ENCODE measurements at places on chromosomes 7 and 10.

DNA sequence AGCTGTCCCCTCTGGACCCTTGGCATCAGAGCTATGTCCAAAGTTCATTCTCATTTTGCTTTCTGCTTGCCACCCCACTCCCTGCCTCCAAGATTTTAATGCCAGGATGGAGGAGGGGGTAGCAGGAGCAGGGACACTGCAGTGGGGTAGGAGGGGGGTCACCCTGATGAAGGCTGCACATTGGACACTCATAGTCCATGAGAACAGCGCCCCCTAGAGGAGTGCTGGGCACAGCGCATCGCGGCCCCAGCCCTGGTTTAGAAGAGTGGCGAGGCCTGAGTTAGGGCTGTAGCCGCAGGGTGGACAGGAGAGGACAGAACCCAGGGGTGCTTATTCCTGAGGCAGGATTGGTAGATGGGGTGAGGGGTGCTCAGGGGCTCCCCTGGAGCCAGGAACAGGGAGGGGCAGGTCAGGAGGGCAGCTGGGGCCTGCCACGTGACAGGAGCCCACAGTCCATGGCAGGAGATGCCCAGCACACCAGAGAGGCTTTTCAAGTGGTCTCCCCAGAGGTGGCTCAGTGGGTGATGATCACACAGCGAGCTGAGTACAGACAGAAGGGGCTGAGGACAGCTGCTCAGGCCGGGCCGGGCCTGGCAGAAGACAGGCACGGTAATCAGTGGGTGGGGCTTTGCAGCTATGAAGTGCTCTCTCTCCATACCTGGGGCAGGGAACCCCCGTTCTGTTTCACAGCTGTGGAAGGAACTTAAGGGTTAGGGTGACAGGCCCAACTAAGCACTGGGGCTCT is 71.4 kb downstream of the NEURL1 start:
- no peak for DNase-seq

GRCh38 chr7:66333443-66333842 is 128.3 kb downstream of the TPST1 start:
- no peak for DNase-seq

DNA sequence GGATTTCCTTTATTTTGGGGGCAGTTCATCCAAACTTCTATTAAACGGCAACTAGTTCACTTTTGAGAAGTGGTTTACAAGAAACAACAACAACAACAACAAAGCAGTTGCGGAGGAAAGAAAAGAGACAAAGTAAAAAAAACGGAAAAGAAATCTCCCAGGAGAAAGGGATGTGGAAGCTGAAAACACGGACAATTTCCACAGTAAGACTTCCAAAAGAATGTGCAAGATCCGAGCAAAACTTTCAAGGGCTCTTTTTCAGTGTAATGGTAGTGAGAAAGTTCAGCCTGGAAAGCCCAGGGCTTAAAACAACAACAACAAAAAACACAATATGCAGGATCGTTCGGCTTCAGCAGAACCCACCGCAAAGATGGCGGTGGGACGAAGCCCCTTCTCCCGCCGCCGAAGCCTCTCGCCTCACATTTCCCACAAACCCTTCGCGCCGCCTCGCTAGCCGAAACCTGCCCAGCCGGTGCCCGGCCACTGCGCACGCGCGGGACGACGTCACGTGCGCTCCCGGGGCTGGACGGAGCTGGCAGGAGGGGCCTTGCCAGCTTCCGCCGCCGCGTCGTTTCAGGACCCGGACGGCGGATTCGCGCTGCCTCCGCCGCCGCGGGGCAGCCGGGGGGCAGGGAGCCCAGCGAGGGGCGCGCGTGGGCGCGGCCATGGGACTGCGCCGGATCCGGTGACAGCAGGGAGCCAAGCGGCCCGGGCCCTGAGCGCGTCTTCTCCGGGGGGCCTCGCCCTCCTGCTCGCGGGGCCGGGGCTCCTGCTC is at the start of gene TNKS2:
TNKS2 (plus strand) TSS at position 553 of the 775 bp plus-strand sequence. CDS start 265 bp downstream, outside the sequence.
- DNase-seq, result peak; percentile 95

DNA sequence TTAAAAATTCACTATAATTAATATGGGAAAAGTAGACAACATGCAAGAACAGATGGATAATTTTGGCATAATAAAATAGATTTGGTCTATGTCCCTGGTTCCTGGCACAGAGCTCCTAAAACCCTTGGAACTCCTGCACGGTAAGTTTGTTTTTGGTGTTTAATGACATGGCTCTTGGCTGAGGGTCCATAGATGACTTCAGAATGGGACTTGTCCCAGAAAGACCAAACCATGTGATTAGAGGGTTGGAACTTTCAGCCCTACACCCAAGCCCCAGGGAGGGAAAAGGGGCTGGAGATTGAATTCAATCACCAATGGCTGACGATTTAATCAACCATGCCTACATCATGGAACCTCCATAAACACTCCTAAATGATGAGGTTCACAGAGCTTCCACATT is 12.6 kb upstream of the GSDME start:
- DNase-seq, result no peak

GRCh38 chr10:44925224-44925623 is 14.1 kb downstream of the TMEM72 start:
- no peak for DNase-seq

DNA sequence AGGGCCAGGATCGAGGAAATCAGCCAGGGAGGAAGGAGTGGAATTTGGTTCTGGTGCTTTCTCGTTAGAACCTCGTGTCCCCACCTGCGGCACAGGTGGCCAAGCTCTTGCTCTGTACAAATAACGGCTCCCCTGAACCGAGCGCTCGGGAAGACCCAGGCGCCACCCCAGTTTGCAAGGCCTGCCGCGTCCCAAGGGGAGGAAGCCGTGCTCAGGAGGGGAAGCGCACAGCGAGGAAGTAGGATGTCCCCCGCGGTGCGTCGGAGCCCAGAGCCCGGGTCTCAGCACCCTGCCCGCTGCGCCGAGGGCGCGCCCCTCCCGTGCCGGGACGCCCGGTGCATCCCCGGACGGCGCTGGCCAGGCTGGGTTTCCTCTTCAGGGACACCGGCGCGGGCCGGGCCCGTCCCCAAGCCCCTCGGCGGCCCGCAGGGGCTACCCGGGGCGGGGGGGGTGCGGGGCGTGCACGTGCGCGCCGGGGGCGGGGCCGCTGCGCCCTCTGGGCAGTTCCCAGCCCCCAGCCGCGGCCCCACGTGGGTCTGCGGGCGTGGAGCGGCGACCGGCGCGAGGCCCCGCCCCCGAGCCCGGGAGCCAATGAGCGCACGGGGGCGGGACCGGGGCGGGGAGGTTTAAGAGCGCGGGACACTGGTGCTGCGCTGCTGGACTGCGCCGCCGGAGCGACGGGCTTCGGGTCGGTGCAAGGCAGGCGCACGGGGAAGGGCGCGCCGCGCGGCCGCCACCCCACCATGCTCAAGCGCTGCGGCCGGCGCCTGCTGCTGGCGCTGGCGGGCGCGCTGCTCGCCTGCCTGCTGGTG is at the start of gene LFNG:
LFNG (plus strand) TSS at position 656 of the 812 bp plus-strand sequence; CDS start at position 744, 88 bp downstream.
- peak; percentile 74 for DNase-seq

- DNase-seq, result no peak
These were observed 160.6 kb downstream of the LCOR start for GRCh38 chr10:96992721-96993120.

All from T-helper 1 cell (primary cell).